Renal pelvis (tissue), 12 donors: ENCODE measurements at places on chromosomes 1 and 21.

- peak; percentile 84 for DNase-seq
These were observed 91.5 kb downstream of the IER5 start for GRCh38 chr1:181179987-181180365.

GRCh38 chr1:239387304-239388158, 1.2 kb downstream of the CHRM3 start:
- DNase-seq = peak; percentile 17

- no peak for DNase-seq
These were observed 91.5 kb downstream of the MRPL39 start for GRCh38 chr21:25515484-25516405.

GRCh38 chr1:94191216-94191615, 46.2 kb downstream of the ARHGAP29 start:
- no peak for DNase-seq

DNA sequence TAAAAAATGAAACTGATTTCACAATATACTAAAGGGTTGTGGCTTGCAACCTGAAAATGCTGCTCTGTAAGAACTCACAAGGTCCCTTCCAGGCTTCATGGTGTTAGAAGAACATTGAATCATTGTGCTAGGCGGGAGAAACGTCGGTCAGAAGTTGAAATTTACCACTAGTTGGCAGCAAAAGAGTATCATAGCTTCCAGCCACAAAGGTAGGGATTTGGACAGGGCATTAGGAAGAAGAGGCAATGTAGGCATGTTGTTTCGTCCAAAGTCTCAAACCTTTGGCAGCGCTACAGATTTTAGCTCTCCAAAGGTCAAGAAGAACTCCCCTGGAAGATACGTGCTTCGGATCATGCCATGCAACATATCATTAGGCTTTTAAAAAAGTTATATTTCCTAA, 62.5 kb upstream of the ZP4 start:
- DNase-seq = no peak

DNA sequence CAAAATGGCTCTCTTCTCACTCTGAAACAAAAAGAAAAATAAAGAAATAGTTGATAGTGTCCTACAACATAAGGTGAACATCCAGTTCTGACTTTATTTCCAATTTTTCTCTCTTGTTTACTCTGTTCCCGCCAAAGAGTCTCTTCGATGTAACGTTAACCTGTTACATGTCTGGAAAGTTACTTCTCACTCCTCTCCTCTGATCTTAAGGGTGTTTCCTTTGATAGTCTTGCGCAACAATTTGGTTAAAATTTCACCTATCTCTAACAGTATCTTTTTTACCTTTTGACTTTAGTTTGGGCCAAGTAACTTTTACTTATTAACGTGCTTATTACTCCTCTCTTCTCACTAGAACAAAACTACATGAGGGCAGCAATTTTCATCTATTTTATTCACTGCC, 1450.2 kb downstream of the BRINP3 start:
- no peak for DNase-seq

GRCh38 chr1:21855257-21856096, 43.4 kb downstream of the LDLRAD2 start:
- no peak for DNase-seq

- DNase-seq = no peak
These were observed 85.9 kb upstream of the JUN start for GRCh38 chr1:58869638-58870297.

- DNase-seq = no peak
These were observed 339.7 kb downstream of the PTPRC start for GRCh38 chr1:198978523-198978922.

DNA sequence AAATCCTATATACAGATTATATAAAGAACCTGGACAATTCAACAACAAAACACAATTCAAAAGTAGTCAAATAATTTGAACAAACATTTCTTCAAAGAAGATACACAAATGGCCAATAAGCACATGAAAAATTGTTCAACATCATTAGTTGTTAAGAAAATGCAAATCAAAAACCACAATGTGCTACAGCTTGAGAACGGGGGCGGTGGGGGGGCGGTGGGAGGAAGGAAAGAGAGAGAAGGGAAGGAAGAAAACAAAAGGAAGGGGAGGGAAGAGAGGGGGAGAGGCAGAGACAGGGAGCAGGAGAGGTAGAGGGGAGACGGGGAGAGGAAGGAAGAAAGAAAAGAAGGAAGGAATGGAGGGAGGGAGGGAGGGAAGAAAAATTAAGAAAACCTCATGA, 44.1 kb downstream of the ASH1L start:
- DNase-seq = no peak

DNA sequence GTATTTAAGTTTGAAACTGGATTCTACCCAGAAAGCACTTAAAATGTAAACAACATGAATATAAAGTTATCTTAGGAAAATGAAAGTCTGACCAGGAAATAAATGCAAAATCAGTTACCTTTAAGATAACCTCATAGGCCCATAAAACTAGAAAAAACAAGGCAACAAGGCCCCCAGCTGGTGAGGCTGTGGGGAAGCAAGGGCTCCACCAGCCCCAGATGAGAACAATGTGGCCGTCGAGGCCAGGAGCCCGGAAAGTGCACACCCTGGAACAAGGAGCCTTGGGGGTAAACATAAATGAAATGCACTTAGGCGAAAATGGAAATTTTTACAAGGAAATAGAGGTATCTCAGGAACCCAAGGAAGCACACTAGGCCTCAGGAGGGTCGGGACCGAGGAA, 37.9 kb upstream of the BMP8B start:
- no peak for DNase-seq

DNA sequence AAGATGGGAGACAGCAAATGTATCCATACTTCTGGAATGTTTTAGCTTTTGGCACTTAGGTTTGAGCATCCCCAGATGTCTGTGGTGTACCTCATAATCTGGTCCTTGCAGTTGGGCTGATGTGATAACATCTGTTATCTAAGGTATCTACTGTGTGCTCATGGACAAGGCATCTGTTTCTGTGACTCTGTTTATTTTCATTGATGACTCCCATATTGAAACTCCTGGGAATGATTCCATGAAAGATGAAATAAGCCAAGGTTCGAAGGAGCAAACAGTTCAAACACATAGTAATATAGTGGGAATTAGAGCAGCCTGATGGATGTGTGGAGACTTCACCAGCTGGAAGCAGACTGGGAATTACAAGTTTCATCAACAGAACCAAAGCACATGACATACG, 20.7 kb upstream of the TRIM45 start:
- DNase-seq = no peak

- peak; percentile 77 for DNase-seq
These were observed 3.1 kb downstream of the ACTA1 start for GRCh38 chr1:229430761-229431283.

GRCh38 chr1:89008511-89008910, 14.2 kb downstream of the GBP3 start:
- DNase-seq = no peak

- no peak for DNase-seq
These were observed 8.3 kb downstream of the TGFBR3 start for GRCh38 chr1:91877574-91878208.

GRCh38 chr1:35499652-35500176, 57.5 kb downstream of the KIAA0319L start:
- DNase-seq = no peak

DNA sequence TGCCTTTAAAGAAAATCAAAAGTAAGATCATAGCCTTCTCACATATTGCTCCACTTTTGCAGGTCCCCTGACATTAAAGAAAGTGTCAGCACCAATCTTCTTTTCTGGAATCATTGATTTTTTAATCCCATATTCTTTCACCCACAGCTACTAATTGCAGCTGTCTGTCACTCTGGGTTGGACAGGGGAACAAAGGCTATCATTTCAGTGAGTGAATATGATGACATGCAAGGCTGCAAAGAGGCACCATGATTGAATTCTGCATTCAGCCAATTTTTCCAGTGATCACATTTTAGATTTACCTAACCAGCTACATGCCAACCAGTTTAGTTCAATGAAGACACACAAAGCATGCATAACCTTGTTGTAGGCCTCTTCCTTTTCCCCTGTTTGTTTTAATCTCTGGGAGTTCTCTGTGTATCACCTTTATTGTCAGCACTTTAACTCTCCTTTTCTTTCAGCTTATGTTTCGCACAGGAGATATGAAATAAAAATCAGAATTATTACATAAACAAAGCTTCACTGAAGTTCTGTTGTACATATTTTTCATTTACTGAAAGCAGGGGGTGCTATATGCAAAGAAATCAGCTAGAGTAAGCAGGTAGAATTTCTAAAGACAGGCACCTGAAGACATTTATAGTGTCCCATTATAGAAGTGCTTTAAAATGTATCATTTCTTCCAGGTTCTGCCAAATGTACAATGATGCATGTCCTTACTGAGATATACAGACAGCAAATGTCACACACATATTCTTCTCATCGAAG, 584.8 kb downstream of the PLA2G4A start:
- DNase-seq = no peak

- DNase-seq = peak; percentile 31
These were observed 18.4 kb downstream of the IGSF5 start for GRCh38 chr21:39763272-39763970.
